ENCODE measurements at places on chromosomes 3 and 15.

DNA sequence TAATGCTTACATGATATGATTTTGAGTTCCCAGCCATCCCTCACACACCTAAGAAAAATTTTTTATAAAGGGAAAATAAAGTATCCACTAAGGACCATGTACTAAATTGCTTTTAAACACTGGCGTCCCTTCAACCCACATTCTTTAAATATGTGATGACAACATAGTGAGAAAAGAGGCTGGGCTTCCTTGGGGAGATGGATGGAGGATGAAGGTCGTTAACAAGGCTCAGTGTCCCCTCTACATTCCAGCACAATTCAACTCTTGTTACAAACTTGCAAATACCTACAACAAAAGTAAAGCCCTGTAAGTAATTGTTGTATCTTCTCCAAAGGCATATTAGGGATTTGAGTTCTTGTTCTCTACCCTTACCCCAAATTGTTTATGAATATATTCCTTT lies 87.2 kb upstream of the SLC4A7 start:
- DNase-seq, result no peak

DNA sequence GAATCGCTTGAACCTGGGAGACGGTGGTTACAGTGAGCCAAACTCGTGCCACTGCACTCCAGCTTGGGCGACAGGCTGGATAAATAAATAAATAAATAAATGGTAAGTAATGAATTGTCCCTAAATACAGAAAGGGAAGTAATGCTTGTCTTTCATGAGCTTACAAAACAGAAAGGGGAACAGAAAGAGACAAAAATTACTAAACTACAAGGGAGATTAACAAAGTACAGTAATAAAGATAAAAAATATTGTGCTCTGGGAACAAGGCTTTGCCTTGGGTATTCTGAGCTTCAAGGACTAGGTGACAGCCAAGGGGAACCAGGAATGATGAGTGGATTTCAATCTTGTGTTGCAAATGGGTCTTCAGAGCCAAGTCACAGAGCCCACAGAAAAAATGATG lies 9.2 kb upstream of the HLTF start:
- DNase-seq, result no peak

GRCh38 chr3:66018057-66019033 lies 20.4 kb downstream of the MAGI1 start:
- no peak for DNase-seq

- DNase-seq, result no peak
Measured at GRCh38 chr15:74453925-74454763, 6.8 kb downstream of the UBL7 start.

DNA sequence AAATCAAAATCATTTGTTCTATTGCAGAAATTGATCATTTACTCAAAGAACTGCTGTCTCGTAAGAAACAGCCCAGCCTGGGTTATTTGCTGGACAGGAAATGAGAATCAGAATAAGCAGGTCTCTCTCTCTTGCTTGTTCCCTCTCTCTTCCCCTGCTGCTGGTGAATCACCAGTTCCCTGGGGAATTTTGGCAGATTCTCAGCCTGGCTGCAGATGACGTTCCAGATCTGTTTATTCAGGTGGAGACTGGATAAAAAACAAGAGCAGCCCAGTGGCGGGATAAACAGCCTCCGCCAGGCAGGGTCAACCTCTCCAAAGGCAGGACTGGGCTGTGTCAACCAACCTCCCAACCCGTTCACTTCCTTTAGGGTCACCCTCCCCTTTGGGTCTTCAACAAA lies 72.1 kb downstream of the LRIG1 start:
- DNase-seq, result no peak

- no peak for DNase-seq
Measured at GRCh38 chr15:91795235-91795634, 58.3 kb upstream of the SLCO3A1 start.

GRCh38 chr15:69891606-69892005 lies 206.1 kb downstream of the TLE3 start:
- no peak for DNase-seq

- no peak for DNase-seq
Measured at GRCh38 chr15:73370151-73370550, 1.4 kb upstream of the HCN4 start.

GRCh38 chr3:30764891-30765290 lies 129.6 kb downstream of the GADL1 start:
- no peak for DNase-seq

GRCh38 chr3:33441225-33441976 lies 1.2 kb upstream of the UBP1 start:
- peak; percentile 60 for DNase-seq

- no peak for DNase-seq
Measured at GRCh38 chr15:38896647-38897046, 332.0 kb upstream of the RASGRP1 start.

DNA sequence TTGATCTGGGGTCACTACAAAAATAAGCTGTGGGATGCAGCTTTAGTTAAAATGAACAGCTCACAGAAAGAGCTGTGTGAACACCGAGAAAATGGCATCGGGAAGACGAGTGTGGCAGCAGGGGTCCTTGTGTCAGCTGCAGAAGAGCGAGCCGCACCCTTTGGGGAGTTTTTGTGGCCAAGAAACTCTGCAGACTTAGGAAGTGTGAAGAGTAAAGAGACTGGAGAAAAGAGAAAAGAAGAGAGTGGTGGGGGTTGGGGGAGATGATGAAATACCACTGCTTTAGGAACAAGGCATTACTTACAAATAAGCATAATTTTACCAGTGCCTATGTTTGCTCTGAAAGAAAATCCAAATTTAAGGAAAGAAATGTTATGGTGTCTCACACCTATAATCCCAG lies 147.8 kb downstream of the LRRC28 start:
- no peak for DNase-seq

GRCh38 chr3:57733790-57734189 lies 22.3 kb upstream of the SLMAP start:
- no peak for DNase-seq

DNA sequence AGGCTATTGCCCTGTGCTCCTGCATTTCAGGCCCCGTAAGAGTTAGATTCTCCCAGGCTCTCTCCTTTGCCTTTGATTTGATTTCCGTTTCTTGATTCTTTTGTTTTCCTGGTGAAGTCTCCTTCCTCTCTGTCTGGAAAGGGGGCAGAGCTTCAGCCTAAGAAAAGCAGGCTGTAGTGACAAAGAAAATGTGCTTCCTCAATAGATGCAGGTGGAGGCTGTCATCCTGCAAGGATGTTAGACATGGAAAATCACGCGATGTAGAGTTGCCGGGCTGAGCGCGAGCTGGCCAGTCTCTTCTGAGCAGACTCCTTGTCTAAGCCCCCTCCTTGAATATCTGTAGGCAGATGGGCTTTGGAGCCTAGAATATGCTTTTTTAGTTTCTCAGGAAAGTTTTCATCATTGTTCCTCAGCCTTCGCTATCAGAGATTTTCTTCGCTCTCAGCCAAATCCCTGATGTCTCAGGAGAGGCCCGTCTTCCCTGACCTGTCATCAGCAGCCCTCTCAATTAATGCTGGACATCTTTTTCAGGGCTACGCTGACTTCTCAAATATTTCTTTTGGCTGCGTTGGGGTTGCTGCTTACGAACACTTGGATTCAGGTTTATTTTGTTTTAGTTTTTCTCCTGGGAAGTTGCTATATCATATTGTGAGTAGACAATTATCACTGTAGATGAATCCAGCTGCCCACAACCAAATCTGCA lies 163.6 kb downstream of the ITPR1 start:
- no peak for DNase-seq

DNA sequence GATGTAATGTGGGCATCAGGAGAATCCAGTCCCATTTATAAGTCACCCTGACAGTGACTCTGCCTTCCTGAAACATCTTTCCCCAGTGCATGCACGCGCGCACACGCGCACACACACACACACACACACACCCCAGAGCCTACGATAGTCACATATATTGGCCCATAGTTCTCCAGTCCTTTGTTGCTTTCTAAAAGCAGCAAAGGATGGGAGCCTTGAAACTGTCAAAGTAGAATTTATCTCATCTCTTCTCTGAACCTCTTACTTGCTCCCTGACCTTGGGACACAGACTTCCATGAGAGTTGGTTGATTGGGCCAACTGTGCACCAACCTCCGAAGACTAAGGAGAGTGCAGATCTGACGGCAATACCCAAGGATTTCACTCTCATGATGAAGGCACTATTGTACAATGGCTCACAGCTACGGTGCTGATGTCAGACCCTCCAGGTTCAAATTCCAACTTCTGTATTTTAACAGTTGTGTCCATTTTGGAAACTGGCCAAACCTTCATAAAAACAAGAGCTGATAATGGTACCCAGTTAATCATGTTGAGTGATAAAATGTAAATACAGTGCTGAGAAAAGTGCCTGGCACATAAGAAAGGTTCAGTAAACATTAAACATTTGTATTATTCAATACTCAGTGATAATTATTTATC lies 8.3 kb downstream of the CPA3 start:
- no peak for DNase-seq

GRCh38 chr15:50113992-50114780 lies 4.8 kb downstream of the ATP8B4 start:
- DNase-seq, result no peak

- DNase-seq, result peak; percentile 83
Measured at GRCh38 chr15:42207674-42208579, at the start of gene VPS39. Gene VPS39 (minus strand): TSS chr15:42208304. CDS start chr15:42208153, 151 bp downstream.
